Thymus (tissue), 14 donors: ENCODE measurements at places on chromosomes 12 and 14.

GRCh38 chr12:116472193-116472592 lies 87.0 kb upstream of the MAP1LC3B2 start:
- no peak for DNase-seq

DNA sequence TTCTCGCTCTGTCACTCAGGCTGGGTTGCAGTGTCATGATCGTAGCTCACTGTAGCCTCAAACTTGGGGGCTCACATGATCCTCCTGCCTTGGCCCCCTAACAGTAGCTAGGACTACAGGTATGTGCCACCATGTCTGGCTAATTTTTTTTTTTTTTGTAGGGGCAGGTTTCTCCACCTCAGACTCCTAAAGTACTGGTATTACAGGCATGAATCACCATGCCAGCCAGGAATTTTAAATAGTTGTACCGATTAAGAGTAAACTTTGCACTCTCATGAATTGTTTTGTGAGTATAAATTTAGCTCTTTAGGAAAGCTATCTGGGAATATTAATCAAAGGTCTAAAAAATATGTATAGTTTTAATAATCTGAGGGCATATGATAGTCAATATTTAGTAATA lies 25.5 kb downstream of the YEATS4 start:
- DNase-seq: no peak

- no peak for DNase-seq
Observed at GRCh38 chr12:132367852-132368251, 38.5 kb upstream of the GALNT9 start.

- no peak for DNase-seq
Observed at GRCh38 chr14:91356181-91356763, 61.3 kb downstream of the CCDC88C start.

GRCh38 chr14:91412939-91413338 lies 4.7 kb downstream of the CCDC88C start:
- no peak for DNase-seq

DNA sequence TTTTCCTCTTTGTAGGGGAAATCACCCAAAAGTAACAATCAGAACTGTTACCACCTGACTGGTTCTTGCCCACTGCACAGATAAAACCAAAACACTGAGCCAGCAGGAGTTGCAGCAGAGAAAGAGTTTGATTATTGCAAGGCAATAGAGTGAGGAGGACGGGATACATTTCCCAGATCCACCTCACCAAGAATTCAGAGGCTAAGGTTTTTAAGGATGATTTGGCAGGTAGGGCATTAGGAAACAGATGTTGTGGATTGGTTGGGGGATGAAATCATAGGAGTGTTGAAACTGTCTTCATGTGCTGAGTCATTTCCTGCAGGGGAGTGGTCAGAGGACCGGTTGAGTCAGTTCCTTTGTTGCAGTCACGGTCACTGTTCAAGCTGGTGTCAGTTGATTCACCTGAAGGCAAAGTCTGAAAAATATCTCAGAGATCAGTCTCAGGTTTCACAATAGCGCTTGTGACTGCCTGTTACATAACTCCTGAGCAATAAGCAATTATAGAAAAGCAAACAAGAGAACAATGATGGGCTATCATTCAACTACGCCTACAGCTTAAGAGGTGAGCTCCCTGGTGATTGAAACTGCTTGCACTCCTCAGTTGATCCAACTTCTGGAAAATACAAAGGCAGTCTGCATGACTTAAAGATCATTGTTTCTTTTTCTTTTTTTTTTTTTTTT lies 20.3 kb upstream of the AMN1 start:
- DNase-seq: no peak

DNA sequence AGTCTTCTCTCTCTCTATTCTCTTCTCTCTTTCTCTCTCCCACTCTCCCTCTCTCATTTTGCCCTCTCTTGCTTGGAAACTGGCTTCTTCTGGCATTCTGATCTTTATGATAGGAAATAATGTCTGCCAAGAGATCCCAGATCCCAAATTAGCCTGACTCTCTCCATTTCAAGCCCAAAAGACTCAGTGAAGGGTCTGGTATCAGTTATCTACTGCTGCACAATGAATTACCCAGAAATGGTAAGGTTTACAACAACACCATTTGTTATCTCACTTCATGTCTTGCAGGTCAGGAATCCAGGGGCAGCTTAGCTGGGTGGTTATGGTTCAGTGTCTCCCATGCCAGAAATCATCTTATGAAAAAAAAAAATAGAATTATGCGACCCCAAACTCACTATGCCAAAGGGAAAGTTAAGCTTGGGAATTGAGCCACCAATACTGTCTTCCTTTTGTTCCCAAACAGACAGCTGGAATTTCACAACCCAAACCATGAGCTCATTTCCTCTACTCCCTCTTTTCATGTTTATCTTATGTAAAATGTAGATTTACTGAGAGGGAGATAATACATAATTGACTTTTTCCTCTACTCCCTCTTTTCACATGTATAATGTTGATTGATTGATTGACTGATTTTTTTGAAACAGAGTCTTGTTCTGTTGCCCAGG lies 67.8 kb upstream of the FICD start:
- no peak for DNase-seq

GRCh38 chr12:11884706-11885105 lies 186.0 kb upstream of the BCL2L14 start:
- no peak for DNase-seq

GRCh38 chr12:65139389-65139788 lies 18.3 kb upstream of the WIF1 start:
- no peak for DNase-seq

DNA sequence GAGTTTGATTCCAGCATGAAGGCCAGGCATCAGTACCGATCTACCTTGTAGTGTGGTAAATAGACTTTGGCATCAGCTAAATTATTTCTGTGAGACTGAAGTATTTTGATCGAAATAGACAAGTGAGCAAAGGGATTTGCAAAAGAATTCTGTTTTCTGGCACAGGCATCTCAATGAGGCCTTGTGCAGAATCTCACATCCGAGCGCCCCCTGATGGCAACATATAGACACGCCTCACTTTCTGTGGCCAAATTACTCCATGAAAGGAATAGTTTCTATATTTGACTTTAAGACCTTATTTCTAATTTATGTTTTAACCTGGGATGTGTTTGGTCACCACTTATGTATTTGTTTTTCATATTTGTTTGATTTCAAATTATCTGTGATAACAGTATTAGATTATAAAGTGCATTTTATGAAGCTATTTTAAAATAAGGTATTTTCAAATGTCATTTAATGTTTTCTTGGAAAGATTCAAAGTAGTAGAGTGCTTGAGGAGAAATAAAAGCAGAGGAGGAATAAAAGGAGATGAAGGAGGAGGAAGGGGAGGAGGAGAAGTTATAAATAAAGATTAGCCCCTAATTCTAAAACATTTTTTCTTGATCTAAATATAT lies 731.9 kb downstream of the NRXN3 start:
- DNase-seq: no peak

GRCh38 chr14:81837304-81837703 lies 303.7 kb upstream of the SEL1L start:
- no peak for DNase-seq

GRCh38 chr12:108811411-108812180 lies 45.8 kb downstream of the SSH1 start:
- DNase-seq: no peak
